Activated CD4-positive, alpha-beta T cell treated with anti-CD3 and anti-CD28 coated beads for 36 hours (primary cell): ENCODE measurements at places on chromosomes 1 and 21.

GRCh38 chr21:44869781-44870747 is 3.4 kb downstream of the PTTG1IP start:
- no peak for DNase-seq

DNA sequence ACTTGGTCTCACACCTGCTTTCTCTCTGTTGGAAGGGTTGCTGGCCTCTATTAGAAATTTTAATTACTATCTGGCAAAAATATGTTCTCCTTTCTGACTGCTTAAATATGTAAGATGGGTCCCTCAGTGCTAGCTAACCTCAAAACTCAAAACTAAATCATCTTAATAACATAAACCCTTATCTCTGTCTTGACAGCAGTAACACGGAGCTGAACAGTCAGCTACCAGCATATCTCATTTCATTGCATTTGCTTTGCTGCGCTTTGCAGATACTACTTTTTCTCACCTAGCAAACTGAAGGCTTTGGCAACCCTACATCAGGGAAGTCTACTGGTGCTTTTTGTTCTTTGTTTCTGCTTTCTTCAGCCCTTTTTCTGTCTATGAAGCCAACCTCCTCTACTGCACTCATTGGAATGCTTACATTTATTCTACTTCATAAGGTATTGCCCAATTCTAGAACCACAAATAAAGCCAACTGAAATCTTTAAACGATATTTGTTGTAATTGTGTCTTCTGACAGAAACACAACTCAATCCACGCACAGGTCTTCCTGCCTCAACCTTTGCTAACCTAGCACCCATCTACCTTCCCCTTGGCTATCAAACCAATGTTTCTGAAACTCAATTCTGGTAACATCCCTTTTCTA is 95.6 kb downstream of the RERE start:
- DNase-seq = no peak

DNA sequence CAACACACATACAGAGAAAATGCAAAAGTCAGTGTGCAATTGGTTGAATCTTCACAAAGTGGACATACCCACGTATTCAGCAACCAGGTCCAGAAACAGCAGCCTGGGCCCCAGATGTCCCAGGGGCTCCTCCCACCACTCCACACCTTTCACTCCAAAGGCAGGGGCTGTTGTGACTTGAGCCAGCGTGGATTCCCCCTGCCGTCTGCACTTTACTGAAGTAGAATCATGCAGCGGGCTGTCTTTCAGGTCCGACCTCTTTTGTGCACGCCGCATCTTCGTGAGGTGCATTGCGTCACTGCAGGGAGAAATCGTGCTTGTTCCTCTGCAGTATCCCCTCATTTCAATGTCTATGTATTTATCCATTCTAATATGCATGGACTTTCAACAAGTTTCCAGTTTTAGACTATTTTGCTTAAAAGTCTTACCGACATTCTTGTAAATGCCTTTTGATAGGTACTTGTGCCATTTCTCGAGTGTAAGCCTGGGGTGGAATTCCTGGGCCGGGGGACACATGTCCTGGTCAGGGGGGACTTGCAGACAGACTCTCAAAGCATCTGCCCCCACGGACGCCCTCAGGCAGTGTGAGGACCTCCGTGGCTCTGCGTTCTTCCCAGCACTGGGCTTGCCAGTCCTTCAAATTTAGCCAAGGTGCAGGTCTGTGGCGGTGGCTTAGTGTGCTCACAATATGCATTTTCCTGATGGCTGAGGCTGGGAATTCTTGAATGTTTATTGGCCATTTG is 29.3 kb upstream of the ACTRT2 start:
- no peak for DNase-seq

GRCh38 chr1:11898086-11898785 is 28.0 kb downstream of the KIAA2013 start:
- no peak for DNase-seq

DNA sequence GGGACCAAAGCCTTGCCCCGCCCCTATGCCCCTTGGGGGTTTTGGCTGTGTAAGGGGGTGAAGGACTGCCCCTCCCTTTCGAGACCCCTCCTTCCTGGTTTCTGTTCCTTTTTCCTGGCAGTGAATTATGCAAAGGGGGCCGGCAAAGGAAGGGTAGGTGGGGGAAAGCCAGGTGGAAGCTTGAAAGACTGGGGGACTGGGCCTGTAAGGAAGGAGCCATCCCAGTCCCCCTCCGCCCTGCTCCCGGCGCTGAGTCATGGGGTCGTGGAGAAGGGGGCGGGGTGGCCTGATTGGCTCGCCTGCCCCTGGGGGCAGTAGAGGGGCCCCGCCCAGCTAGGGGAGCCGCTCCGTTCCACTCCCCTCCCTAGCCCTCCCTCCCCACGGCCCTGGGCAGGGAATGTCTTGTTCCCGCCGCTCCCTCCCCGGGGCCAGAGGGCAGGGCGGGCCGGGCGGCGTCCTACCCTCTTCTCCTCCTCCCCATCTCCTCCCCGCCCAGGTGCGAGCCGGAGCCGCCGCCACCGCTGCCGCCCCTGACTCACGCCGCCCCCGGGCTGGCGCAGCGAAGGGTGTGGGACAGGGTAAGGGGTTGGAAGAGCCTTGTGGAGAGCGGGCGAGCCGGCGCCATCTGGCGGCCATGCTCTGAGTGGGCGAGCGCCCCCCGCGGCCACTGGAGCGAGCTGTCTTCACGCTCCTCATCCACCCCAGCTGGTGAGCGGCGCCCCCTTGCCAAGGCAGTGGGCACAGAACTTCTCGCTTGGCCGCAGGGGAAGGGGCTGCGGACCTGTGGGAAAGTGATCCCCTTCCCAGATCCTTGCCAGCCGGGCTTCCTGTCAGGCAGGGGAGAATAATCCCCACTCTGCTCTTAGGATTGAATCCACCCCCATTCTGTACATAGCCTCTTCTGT is 14.7 kb downstream of the ZBTB7B start:
- peak; percentile 97 for DNase-seq
